ENCODE measurements at places on chromosomes 5 and 9.

GRCh38 chr5:584216-584615, 27.9 kb upstream of the CEP72 start:
- DNase-seq, result no peak

- no peak for DNase-seq
Observed at GRCh38 chr5:125913200-125913599, 510.0 kb upstream of the GRAMD2B start.

DNA sequence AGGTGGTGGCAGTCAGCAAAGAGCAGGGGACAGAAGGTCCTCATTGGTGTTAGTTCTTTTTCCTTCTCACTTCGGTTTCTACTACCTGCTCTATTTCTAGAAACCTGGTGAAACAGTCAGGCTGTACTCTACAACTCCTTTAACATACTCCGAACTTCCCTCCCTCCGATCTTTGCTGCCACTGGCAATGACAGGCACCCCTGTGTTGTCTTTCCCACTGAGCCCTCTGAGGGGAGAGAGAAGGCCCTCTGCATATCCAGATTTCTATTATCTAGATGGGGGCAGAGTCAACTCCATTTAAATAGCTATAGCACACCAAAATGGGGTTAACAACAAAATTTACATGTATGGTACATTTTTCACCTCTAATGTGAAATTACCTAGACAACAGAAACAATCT, 123.7 kb downstream of the CDK5RAP2 start:
- no peak for DNase-seq

GRCh38 chr5:111675201-111675934, 81.6 kb downstream of the NREP start:
- DNase-seq, result no peak

GRCh38 chr9:68710111-68710471, 5.1 kb downstream of the PIP5K1B start:
- no peak for DNase-seq

DNA sequence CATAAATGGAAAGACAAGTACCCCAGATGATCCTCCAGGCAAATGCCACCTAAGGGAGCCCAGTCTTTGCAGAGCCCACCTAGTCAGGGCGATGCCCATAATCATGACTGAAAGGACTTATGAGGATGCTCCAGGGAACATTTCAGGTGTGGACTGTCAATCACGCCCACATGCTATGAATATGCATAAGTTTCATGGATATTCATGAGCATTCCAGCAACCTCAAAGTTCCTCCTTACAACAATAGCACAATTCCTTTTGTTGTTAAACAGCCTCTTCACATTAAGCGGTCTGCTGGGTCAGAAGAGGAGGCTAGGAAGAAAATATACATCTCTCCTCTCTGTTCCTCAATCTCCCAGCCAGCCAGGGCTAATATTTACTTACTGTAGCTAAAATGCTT, 161.6 kb downstream of the C5orf15 start:
- DNase-seq, result no peak

DNA sequence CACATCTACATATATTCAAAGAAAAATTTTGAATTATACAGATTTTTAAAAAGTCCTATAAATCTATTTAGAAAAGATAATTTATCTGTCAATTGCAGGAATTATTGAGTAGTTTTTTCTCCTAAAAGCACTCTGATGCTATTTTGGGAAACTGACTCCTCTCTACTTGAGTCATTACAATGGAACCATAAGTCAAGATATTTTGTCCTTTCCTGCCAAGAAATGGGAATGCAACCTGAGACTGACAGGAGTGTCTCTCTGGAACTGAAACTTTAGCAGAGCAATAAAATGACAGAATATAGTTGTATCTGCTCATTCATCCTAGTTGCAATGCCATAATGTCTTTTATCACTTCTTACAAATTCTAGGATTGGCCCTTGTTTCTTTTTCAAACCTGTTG, 48.6 kb downstream of the CARTPT start:
- DNase-seq, result no peak

DNA sequence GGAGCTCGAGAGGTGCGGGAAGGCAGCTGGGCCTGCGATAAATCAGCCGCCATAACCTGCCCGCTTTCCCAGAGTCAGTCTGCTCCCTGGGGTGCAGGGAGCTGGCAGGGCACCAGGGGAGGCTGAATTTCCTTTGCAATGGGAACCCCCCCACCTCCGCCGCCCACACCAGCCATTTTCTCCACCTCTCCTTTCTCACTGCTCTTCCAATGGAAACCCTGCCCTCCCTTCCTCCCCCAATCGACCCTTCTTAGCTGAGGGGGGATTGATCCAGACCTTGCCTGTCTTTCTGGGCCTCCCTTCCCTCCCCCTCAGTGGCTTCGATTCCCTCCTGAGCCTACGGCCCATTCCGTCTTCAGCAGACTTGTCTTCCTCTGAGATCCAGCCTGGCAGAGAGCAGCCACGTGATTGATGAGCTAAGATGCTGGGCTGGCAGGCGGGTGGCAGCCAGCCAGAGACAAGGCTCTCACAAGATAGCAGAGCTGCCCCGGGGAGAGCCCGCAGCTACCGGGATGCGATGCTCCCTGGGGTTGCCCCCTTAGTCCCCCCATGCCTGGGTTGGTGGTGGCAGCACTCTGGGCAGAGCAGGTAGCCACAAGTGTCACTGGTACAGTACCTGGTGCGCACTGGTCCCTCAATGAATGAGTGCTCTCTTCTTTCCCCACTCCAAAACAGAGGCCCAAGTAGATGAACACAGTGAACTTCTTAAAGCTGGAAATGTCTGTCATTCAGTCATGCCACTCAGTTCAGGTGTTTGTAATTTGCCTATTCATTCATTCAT, 53.7 kb upstream of the FABP6 start:
- DNase-seq, result no peak

GRCh38 chr9:135284386-135285134, 195.0 kb upstream of the PPP1R26 start:
- DNase-seq, result no peak

DNA sequence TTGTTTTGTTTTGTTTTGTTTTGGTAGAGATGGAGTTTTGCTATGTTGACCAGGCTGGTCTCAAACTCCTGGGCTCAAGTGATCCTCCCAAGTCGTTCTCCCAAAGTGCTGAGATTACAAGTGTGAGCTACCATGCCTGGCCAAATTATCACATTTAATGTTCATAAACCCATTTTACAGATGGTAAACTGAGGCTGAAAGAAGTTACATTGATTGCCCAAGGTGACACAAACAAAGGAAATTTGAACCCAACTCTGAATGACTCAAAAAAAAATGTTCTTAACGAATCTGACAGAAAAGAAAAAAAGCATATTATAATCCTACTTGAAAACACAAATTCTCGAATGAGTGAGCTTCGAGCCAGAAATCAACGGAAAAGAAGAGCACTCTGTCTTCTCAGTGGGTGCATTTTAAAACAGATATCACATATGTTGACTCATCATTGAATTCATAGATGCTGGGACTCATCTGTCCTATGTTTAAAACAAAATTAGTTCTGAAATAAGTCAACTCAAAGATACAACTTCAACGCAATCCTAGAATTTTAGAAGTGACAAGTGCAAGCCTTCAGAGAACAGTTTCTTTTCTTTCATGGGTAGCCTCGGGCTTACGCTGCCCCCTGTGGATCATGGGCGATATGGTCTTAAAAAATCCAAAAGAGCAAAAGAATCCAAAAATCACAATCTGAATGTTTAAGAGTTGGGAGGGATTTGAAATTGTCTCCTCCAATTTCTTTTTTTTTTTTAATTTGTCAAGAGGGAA, 28.4 kb downstream of the TIMD4 start:
- peak; percentile 67 for DNase-seq

- DNase-seq, result no peak
Observed at GRCh38 chr5:14066326-14066725, 76.8 kb upstream of the TRIO start.

GRCh38 chr5:72154076-72154756, 46.9 kb downstream of the MAP1B start:
- DNase-seq, result no peak

DNA sequence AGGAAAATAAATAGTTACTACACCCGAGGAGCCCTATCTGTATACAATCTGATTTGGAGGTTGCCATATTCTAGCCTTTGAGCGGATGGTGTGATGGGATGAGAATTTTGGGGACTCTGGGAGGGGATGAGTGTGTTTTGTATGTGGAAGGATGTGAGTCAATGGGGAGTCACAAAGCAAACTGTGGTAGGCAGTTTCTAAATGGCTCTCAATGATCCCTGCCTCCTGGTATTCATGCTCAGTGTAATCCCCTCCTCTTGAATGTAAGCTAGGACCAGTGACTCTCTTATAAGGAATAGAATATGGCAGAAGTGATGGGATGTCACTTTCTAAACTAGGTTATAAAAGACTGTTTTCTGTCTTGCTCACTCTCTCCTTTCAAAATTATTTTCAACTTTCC, 205.7 kb upstream of the RIOK2 start:
- no peak for DNase-seq

GRCh38 chr9:131289301-131290035, at the start of gene PLPP7:
Gene PLPP7, plus strand, starts transcription at chr9:131289723. Its CDS starts 275 bp downstream, at chr9:131289998.
- no peak for DNase-seq

DNA sequence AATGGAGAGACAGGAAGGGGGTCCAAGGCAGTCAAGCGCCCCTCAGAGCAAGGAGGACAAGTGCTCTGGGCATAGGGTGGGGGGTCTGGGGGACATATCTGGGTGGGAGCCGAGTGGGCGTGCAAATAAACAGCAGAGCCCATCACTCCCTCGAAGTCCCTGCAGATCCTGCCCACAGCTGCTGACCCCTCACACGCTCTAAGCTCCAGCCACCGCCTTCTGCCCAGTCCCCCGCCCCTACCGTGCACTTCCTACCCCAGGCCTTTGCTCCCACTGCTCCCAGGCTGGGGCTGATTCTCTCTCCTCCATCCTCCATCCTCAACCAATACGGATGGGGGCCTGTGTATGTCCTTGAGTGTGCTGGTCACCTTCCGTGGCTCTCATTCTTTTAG, 16.9 kb upstream of the ALDH1B1 start:
- DNase-seq, result no peak

DNA sequence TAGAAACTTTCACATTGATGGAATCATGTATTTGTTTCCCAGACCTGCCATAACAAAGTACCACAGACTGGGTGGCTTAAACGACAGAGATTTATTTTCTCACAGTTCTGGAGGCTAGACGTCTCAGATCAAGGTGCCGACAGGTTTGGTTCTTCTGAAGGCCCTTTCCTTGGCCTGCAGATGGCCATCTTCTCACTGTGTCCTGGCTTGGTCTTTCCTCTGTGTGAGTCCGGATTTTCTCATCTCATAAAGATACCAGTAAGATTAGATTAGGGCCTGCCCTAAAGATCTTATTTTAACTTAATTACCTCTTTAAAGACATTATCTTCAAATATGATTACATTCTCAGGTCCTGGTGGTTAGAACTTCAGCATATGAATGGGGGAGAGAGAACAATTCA, 5.8 kb downstream of the USP20 start:
- DNase-seq, result no peak

DNA sequence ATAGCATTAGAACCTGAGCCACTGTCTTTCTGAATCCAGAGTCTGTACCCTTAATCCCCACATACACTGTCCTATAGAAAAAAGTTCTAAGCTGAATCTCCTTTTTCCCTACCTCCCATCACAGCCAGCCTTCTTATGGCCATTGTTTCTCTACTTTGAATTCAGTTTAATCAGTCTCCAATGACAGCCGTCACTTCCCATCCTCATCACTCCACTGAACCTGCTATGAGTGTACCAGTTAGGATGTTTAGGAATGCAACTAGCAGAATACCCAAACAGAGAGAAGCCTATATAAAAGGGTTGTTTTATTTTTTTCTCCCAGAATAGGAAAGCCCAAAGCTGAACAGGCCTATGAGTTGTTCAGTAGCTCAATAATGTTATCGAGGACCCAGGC, 220.4 kb upstream of the NREP start:
- DNase-seq, result no peak

DNA sequence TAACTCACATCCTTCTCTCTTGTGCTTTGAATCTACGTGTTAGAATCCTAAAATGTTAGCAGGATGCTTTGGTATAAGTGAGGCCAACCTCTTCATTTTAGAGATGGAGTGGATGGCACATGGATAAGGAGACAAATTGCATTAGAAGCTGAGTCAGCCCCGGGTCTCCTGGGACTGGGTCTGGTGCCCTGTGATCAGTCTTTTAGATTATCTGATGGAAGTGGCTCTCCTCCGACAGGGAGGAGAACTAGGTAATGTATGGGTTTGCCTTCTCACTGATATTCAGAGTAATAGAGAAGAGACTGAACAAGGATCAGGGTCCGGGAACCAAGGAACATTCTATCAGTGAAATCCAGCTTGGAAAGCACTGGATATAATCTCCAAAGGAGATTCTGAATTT, 74.9 kb upstream of the TNFSF8 start:
- no peak for DNase-seq

All from CD4-positive, alpha-beta T cell treated with Interleukin-10 for 1 hour (primary cell).